Stimulated activated naive CD8-positive, alpha-beta T cell treated with anti-CD3 and anti-CD28 coated beads, Interleukin-15, Interleukin-2, amounts not matched to agents 100 U/mL and 50 U/mL, for 24 hours (primary cell): ENCODE measurements at places on chromosomes 1 and 21.

- peak; percentile 22 for DNase-seq
Measured at GRCh38 chr21:34639882-34640788, 25.2 kb upstream of the RCAN1 start.

GRCh38 chr1:7420098-7420445 is 351.0 kb upstream of the VAMP3 start:
- DNase-seq: no peak

- DNase-seq: no peak
Measured at GRCh38 chr1:217274927-217275654, 355.8 kb downstream of the GPATCH2 start.

- no peak for DNase-seq
Measured at GRCh38 chr1:38015978-38016725, 3.6 kb downstream of the UTP11 start.

- DNase-seq: no peak
Measured at GRCh38 chr1:199084293-199084692, 445.5 kb downstream of the PTPRC start.

DNA sequence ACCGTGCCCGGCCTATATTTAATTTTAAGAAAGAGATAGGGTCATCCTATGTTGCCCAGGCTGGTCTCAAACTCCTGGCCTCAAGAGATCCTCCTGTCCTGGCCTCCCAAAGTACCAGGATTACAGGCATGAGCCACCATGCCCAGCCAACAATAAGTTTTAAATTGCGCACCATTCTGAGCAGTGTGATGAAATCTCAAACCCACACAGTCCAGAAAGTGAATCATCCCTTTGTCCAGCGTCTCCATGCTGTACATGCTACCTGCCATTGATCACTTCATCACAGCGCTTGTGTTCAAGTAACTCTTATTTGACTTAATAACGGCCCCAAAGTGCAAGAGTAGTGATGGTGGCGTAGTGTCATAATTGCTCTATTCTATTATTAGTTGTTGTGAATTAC is 75.4 kb downstream of the APP start:
- DNase-seq: no peak

DNA sequence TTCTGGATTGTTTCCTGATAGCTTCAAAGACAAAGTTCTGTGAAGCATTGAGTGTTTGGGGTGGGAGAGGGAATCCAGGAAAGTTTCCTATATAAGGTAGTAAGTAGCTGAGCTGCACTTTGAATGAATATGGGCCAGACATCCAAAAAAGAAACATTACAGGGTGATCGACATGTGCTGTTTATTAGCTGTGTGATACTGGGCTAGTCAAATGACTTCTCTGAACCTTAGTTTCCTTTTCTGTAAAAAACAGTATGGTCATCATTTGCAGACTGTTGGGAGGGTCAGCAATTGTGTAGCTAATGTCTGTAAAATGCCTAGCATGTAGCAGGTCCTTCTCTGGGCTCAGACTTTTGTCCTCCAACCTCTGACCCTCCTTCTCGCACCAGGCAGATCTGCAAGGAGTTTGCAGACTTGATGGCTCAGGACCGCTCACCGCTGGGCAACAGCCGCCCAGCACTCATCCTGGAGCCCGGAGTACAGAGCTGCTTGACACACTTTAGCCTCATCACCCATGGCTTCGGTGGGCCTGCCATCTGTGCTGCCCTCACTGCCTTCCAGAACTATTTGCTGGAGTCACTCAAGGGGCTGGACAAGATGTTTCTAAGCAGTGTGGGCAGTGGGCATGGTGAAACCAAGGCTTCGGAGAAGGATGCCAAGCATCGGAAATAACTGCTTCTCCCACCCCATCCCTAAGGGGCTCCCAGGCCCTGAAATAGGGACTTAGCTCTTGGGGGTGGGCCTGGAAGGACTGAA is 21.1 kb downstream of the TFAP2E start:
- DNase-seq: no peak
